ENCODE measurements at places on chromosomes 1 and 21.

DNA sequence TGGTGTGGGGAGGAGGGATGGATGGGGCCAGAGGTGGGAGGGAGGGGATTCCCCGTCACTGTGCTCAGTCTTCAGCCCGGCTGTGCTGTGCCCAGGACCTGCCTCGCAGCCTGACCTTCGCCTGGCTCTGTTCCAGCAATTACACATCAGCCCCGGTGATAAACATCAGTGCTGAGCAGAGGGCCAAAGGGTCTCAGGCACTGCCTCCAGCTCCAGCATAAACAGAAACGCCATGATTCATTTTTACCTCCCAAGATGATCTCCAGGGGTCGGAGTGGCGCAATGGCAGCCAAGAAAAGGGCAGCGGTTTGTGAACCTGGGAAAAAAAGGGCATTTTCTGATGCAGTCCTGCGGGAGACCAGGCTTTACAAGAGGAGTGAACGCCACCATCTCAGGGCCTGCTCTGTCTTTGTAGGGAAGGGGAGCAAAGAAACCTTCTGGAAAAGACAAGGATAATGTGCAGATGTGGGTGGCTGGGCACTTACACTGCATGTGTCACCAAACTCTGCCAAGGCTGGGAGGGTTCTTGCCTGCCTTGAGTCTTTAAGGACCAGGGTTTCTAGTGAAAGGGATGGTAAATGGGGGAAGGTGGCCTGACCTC is 28.1 kb downstream of the SHISA4 start:
- DNase-seq: peak; percentile 90

- no peak for DNase-seq
Measured at GRCh38 chr21:28298251-28298672, 694.4 kb downstream of the LTN1 start.

DNA sequence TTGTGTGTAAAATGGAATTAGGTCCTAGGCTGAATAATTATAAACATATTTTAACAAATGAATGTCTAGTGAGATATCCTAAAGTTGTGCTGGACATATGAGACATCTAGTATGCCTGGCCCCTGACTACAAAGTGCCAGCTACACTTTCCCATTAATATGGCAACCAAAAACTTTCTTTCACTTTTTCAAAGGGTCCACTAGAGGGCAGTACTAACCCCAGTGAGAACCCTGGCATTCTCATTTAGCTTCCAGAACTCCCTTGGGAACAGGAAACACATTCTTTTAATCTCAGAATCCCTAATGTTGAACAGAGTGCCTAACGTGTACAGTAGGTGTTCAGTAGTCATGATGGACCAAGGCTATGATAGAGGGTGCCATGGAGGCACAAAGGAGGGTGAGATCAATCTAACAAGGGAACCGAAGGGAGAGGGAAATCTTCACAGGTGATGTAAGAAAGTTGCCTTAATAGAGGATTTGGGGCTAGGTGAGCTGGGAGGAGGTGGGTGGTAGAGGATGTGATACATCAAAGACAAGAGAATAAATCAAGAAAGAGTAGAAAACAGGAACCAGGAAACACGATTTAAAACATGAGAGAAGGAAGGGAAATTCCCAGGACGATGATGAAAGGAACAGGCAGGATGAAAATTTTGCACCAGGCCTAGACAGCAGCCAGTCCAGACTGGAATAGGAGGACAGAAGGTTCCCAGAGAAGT is 41.6 kb downstream of the NSL1 start:
- DNase-seq: peak; percentile 28

DNA sequence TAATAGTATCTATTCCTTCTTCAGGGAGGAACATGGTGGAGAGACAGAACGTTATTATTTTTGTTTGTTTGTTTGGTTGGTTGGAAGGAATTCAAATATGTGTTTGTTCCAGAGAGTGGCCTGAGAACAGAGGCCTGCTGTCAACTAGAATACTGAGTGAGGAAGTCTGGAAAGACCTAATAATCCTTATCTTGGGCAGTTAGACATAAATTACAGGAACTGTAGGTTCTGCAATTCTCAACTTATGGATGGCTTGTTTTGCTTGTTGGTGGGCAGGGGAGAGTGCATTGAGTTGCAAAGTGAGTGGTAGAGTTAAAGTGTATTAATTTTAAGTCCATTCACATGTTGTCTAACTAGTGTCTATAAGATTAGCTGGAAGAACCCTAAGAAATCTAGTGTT is 197.6 kb downstream of the BACH1 start:
- no peak for DNase-seq

DNA sequence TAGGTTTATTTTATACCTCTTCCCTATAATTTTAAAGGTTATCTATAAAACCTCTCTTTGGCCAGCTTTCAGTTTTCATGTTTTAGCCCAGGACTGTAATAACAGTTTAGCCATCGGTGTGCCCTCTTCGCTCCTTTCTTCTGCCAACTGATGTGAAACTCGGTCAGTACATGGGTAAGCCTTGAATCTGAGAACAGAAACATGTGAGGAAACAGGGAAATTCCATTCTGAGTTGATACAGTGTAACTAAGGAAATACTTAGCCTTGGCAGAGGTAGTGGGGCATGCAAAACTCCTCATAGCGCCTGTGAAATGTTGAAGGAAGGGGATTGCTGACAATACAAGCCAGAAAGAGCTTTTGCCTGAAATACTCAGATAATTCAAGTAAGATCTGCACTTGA is 465.2 kb downstream of the NCAM2 start:
- no peak for DNase-seq

DNA sequence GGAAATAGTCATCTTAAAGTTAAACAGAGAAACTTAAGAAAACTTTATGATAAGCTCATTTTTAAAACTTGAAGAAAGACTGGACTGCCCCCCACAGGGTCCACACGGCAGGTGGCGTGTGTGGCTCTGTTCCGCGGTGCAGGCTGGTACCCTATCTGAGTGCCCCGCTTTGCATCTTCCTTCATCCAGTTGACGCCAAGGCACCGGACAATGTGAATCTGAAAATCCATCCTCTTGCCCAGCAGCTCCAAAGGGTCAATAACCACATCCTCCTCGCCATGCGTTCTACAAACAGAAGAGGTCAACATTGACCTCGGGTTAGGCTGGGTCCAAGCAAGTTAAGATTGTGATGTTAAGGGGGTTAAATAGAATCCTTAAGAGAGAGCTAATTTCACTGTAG is 54.5 kb downstream of the SCCPDH start:
- DNase-seq: no peak

- no peak for DNase-seq
Measured at GRCh38 chr1:44447051-44447810, 42.2 kb downstream of the RNF220 start.

- DNase-seq: no peak
Measured at GRCh38 chr1:62396871-62397270, 40.0 kb upstream of the USP1 start.

- peak; percentile 24 for DNase-seq
Measured at GRCh38 chr1:211133393-211133835, 534 bp downstream of the KCNH1 start.

DNA sequence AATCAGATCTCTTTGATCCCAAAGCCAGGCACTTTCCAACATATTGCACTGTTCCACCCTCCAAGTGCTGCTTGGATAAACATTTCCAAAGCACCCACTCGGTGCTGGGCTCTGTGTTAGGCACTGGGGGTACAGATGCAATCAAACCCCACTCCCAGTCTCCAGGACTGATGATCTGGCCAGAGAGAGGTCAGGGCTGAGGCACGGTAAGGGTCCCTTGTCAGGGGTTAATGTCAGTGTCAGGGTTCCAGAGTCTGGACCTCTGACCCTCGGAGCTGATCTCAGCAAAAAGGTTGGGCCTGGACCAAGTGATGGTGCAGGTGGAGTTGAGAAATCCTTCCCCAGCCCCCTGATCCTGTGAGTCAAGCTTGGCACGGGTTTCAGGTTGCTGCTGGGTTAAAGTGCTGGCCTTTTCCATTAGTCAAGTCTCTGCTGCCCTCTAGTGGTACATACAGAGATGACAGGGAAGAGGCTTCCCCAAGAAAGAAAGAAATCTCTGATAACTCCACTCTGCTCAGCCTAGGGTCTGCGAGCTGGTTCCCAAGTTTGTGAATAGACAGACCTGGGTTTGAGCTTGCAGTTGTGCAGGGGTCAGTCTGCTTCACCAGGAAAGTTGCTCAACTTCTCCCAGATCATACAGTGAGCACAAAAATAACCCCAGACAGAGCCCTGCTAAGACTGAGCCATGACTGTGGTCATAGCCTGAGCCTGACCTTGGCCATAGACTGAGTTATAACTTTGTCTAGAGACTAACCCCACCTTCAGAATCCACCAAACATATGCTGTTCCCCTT is 74.6 kb downstream of the DMRTA2 start:
- peak; percentile 88 for DNase-seq

- DNase-seq: no peak
Measured at GRCh38 chr1:37303884-37304574, 170.4 kb upstream of the ZC3H12A start.

DNA sequence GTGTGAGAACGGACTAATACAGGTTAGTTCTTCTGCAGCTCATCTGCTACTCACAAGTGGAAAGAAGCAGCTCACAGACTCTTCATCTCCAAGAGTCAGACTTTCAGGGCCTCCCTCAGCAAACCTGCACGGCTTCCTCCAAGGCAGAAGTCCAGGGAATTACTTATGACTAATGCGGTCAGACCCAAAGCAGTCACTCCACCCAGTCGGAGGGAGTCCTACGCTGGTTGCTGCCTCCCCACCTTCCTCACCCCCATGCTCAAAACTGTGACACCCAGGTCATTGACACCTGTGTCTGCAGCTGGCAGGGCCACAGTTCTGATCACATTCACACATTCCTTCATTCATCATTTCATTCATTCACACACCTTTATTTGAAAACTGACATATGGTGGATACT is 38.4 kb upstream of the PRDM2 start:
- DNase-seq: no peak

GRCh38 chr1:61967750-61968149 is 225.5 kb downstream of the PATJ start:
- no peak for DNase-seq

DNA sequence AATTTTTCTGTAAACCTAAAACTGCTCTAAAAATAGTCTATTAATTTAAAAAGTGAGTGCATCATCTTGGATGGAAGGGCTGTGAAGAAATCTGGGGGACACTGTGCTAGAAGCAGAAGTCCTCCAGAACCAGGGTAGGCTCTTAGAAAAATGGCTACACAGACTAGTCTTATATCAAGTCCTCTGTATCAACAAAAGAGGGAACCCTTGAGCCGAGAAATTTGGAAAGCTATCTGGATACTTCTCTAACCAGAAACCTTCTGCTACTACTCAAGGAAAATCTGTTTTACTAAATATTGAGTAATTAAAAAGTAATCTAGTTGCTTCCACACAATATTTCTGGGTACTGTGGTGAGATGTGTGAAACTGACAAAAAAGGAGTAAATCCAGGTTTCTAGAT is 92.1 kb downstream of the WDR3 start:
- DNase-seq: peak; percentile 4

Measured in SJCRH30 (cell line).